Gastroesophageal sphincter (tissue), 4 donors: ENCODE measurements at places on chromosomes 7 and 10.

DNA sequence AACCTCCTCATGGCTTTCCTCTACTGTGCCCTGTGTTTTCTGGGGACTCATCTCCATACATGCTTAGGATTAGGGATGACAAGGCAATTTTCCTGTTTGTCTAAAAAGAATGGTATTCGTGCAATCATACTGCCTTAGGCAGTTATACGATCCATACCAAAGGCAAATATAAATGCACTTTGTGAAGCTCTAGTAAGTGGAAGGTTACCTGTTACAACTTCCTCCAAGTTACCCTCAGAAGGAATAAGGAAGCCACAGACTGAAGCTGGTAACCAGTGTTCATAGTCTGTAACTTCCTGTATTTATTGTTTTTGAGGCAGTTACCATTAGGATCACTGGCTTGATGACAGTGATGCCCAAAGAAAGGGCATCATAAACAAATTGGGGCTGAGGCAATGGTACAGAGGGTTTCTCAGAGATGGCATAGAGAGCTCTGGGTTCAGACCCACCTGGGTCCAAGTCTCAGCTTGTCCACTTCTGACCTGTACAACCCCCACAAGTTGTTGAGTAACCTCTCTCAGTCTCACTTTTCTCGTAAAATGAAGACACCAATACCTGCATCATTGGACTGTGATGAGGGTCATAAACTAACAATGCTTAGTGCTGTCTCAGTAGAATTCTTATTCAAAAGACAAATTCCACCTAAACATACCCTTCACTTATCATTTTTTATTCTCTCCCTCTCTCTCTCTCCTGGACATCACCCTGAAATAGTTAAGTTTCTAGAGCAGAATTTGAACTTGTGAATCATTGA, 138.2 kb downstream of the ELMO1 start:
- peak; percentile 31 for ATAC-seq

DNA sequence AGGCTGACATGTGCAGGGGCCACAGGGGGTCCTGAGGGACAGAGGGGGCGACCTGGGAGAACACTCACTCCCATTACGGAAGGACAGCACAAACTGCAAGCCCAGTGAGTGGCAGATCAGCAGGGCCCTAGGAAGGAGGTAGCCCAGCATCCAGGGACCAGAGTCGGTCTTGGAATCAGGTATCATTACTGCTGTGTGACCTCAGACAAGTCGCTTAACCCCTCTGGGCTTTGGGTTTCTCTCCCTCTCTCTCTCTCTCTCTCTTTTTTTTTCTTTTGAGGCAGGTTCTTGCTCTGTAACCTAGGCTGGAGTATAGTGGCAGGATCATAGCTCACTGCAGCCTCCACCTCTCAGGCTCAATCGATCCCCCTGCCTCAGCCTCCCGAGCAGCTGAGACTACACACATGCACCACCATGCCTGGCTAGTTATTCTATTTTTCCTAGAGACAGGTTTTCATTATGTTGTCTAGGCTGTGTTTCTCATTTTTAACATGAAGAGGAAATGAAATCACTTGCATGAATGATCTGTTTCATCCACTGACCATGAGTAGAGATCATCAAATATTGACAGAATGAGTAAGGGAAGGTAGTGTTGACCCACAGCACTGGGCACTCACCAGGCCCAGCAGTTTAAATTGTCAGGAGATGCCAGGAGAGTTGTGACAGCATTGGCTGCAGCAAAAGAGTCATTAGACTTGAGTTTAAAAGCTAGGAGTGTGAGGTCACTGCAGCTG, 49.4 kb downstream of the BUB3 start:
- no peak for ATAC-seq

DNA sequence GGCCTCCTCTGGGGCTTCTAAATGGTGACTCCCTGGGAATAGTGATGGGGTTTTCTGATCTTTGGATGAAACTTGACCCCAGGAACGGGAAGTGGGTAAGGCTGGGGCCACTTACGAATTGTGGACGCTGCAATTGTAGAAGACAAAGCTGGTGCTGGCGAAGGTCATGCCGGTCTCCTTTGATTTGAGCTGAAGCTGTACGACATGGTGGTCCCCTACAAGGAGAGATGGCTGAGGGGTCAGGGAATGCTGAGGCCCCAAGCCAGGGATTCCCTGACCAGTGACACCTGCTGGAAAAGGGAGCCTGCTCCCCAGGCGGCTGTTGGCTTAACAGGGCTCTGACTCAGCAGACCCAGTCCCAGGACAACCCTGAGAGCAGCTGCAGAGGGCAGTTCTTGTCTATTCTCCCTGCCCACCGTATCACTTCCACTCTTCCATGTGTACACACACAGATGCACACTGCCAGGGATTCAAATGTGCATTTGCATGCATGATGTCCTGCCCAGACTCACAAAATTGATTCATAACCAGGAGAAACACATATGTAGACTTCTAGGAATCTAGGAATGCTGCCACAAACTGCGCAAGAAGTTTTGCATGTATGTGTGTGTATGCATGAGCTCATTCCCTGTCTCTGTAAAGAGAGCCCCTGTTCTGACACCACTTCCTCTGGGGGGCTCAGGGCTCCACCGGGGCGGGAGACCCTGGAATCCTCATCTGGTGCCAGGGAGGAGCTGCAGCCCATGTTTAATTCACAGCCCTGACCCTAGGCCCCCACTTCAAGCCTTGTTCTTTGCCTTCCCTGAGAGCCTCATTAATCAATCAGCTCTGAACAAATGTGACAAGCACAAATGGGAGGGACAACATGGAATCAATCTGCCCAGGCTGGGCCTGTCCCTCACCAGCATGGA, 350.0 kb downstream of the PLXNA4 start:
- ATAC-seq = no peak

- no peak for ATAC-seq
Measured at GRCh38 chr7:36652431-36652830, 71.9 kb downstream of the AOAH start.

- no peak for ATAC-seq
Measured at GRCh38 chr10:97134983-97135382, 50.8 kb downstream of the SLIT1 start.

GRCh38 chr7:88789480-88790064, 6.0 kb downstream of the TEX47 start:
- no peak for ATAC-seq

- ATAC-seq = no peak
Measured at GRCh38 chr10:103599211-103599610, 105.7 kb downstream of the NEURL1 start.

DNA sequence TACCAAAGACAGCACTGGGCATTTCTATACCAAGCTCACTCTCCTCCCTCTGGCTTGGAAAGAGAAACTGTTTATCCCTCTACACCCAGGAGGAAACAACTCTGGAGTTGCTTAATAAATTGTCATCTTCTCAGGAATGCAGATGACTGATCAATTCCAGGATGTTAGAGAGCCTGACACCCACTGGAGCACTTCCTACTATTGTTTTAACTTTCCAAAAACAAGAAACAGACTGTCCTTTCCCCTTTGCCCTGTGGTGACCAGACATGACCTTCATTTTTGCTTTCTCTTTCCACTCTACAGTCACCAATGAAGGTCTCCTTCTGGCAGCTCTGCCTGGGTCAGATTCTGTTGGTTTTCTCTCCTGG, 19.6 kb downstream of the GIMAP4 start:
- ATAC-seq = peak; percentile 76

GRCh38 chr10:6647811-6648526, 67.9 kb upstream of the PRKCQ start:
- no peak for ATAC-seq

- no peak for ATAC-seq
Measured at GRCh38 chr7:84844771-84845170, 342.1 kb downstream of the SEMA3D start.

GRCh38 chr10:125984346-125984745, 88.0 kb downstream of the FANK1 start:
- ATAC-seq = no peak

DNA sequence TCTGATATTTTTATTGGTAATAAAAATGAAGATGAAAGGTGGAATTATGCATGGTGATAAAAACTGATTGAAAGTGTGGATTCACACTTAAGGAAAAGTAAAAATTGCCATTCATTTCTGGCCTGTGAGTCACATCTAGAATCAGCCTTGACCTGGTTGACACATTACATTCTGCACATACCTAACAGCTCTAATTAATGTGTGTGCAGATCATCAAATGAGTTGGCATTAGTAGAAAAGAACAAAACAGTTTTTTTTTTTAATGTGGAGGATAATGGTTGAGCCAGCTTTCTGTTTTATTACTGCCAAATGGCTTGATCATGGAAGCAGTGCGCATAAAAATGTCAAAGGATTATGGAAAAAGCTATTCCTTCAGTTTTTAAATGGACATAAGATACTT, 142.6 kb upstream of the TMEM196 start:
- ATAC-seq = no peak

- ATAC-seq = no peak
Measured at GRCh38 chr7:17660116-17660515, 280.2 kb downstream of the SNX13 start.

DNA sequence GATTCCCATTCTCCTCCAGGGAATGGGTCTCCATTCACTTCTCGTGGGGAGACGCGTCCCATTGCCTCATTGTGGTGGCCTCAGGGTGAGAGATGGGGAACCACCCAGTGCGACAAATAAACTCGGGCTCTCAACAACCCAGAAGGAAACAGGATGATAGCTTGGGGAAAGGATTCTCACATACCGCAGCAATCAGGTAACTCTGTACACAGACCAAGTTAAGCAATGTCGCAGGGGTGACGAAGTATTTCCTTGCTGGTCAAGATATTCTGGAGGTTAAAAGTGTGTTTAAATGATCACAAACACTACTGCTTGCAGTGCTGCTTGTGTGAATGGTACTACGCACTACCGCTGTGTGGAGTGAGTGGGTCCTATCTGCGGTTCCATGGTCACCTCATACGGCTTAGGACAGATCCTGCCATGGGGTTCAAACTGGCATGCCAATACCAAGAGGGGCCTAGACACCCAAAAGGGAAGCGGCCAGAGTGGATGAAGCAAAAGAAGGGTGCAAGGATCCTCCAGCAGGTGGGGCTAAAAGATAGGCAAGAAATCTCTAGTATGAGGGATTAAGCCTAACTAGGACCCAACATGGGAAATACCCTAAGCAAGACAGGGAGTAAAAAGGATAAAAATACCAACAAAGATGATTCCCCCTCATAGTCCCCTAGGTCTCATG, 143.8 kb upstream of the TMEM106B start:
- no peak for ATAC-seq

GRCh38 chr7:14418633-14419032, 429.2 kb upstream of the ETV1 start:
- ATAC-seq = no peak

DNA sequence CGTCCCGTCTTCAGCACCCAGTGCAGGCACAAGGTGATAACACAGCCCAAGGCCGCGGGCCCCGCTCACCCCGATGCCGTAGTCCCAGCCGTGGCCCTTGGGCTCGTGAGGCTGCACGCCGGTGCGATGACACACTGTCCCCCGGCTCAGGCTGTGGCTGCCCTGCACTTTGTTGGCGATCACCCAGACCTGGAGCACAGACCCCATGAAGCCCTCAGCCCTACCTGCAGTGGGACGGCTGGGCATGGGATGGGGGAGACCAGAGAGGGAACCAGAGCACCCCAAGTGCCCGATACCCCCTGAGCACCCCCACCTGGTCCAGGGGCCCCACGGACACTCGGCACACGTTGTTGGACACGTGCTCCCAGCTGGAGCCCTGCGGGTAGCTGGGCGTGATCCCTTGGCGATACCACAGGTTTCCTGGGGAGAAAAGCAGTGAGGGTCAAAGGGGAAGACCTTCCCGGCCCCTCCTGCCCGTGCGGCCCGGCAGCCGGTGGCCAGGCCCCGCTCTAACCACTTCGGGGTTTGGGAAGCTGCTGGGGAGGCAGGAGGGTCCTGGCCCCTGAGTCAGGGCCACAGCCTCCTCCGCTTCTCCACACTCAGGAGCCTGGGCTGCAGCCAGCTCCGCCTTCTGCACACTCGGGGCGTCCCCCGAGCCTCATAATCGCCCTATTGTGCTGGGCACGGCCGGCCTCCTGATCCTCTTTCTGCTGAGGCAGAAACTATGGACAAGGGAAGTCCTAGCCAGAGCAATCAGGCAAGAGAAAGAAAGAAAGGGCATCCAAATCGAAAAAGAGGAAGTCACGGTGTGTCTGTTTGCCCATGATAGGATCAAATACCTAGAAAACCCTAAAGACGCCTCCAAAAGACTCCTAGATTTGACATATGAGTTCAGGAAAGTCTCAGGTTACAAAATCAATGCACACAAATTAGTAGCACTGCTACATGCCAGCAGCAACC, 6.7 kb downstream of the BHLHA15 start:
- ATAC-seq = no peak
